EL (cell line): ENCODE measurements at places on chromosomes 1 and 21.

DNA sequence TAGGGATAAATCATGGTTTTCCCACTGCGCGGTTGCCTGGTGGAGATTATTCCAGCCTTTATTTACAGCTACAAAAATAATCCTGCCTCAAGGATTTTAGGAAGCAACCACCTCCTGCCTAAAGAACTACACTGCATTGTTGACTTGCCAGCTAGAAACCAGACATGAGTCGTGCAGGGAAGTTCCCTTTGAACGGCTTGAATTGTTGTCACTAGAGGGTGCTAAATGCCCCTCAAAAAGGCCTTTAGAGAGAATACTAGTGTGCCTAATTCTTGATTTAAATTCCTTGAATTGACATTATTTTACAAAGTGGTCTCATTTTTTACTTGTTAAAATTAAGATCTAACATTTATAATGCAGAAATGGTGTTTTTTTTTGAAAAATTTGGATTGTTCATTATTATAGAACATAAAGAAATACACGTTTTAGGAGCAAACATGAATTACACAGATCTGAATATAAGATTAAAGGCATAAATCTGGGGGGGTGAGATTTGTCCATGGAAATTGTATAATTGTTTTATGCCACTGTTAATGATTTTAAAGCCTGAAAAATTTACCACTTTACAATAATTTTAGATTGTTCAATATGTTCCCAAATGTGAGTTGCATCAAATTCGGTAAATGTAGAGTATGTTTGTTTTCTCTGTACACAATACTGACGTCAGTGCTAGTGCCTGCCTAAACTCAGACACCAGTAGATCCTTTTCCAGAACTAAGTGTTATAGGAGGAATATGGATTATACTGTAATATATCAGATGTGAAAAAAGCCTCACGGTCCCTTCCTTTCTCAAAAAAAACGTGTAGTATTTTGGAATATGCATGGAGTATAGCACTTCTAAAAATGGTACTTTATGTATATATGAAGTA, 7.6 kb upstream of the ERG start:
- DNase-seq, result peak; percentile 64

DNA sequence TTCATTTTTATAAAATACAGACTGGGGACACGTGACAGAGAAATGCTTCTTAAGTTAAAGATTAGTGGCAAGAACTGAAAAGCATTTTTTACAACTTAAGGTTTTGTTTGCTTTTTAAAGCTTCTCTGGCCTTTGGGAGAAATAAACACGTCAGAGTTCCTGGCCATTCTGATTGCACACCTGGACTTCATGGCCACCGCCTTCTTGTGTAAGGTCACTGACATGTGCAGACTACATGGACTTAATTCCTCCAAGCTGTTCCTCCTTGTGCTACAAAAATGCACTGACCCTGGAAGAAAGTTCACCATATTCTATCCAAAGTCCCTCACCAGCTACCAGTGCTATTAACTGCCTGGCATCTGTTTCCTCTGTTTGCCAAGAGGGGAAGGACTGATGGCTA, 56.1 kb downstream of the GADD45A start:
- no peak for DNase-seq

DNA sequence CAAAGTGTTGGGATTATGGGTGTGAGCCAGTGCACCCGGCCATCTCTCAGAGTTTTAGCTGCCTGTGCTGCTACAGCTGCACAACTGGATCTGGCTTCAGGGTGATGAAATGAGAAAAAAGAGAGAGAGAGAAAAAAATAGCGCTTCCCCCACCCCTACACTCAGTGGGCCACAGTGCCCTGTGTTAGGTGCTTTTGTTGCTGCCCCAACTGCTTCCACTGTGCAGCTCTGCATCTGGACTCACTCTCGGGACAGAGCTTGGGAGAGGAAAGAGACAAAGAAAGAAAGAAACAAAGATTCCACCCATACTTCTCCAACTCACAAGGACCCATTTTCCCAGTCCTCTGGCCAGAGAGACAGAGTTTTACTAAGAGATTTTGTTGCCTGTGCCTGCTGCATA, 50.4 kb downstream of the INAVA start:
- DNase-seq, result no peak

GRCh38 chr1:43613075-43613942, 36.6 kb upstream of the KDM4A start:
- no peak for DNase-seq

DNA sequence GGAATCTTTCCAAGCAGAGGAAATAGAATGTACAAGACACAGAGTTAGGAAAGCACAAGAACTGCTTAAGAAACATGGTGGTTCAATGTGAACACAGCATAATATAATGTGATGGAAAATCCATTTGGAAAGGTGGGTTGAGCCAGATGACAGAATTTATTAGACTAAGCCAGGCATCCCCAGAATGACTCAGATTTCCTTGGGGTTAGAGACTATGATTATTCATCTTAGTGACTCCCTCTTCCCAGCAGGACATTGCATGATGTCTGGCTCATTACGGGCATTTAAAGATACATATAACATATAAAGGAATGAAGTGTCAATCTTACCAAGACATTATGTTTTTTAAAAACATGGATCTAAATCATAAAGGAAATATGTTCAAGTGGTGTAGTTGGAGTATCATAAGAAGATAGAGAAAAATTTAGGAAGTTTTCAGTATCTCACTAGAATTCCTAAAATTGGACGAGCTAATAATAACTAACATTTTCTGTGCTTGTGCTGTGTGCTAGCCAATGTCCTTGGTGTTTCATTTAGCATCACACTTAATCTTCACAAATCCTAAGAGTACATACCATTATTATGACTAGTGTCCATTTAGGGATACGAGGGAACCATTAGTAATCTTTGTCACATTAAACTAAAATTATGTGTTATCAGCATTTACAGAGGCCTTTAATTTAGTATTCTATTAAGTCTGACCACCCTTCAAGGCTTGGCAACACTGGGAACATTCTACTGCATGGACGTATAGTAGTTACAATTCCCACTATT, 41.0 kb upstream of the ST6GALNAC5 start:
- DNase-seq, result peak; percentile 75

DNA sequence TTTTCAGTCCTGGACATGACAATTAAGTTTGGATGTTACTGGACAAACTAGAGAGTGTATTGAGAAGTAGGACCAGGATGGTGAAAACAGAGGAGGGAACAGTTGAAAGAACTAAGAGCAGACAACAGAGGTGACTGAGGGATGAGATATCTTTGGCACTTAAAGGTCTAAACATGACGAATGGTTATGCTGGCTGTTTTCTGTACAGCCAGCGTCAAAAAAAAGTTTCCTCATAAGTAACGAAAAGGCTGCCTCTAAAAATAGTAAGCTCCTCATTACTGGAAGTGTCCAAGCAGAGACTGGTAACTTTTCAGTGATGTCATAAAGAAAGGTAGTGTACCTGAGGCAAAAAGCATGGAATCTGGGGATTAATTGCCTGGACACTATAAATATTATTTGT, 35.2 kb upstream of the AK4 start:
- DNase-seq, result no peak

GRCh38 chr1:27109103-27109822, 45.7 kb downstream of the SLC9A1 start:
- peak; percentile 22 for DNase-seq

GRCh38 chr1:219505886-219506285, 107.0 kb downstream of the ZC3H11B start:
- peak; percentile 5 for DNase-seq

DNA sequence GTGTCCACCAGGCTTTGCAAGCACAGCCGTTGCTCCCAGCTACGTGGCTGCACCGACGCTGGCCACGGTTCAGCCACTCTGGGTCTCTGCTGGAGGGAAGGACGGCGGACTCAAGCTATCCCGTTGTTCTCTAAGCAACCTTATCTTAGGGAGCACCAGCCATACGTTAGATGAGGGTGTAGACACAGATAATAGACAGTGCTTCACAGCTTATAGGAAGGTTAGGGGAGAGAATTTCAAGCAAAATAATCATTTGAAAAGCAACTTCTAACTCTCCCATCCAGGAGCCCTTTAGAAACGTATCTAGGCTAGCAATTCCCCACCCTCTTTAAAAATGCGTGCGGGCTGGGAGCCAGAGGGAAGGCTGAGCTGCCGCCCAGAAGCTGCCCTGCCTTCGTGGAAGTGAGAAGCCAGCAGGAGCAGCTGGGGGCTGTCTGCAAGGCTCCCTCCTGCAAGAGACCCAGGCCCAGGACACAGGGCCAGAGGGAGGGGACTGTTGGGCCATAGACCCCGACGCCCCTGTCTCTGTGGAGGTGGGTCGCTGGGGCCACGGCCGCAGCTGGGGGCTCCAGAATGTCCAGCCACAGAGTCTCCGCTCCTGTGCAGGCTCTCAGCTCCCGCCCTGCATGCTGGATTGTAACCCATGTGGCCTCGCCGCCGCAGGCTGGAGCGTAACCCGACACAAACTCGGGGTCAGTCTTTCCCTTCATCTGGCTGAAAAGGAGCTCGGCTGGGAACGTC, 31.2 kb upstream of the COL6A2 start:
- no peak for DNase-seq

- DNase-seq, result peak; percentile 99
Measured at GRCh38 chr1:93738075-93738622, 56.5 kb upstream of the BCAR3 start.

DNA sequence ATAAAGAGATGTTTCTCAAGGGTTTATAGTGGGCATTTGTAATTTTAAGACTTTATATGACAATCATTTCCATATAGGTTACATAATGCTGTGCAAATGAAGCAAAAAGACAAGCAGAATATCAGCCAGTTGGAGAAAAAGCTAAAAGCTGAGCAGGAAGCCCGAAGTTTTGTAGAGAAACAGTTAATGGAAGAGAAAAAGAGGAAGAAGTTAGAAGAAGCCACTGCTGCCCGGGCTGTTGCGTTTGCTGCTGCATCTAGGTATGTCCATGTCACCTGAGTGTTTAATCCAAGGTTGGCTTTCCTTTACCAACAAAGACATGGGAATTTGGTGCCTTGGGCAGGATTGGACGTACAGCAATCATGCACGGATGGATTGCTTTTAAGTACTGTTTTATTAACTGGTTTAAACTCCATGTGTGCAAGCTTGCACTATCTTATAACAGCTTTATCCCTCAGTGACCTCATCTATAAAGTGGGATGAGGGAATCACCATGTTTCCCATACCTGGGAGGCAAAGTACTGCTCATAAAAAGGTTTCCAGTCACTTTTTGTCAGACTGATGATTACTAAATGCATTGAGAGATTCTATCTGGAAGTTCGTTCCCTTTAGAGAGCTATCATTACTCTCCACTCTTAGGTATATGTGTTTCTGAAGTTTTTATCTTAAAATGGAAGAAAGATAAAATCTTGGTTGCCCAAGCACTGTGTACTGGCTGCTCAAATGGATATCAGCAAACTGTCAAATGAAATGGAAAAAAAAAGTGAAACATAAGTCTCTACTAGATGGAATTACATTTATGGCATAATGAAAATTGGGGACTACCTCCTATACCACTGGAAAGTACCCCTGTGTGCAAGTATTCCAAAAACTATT, 55.1 kb downstream of the MACO1 start:
- DNase-seq, result no peak

- no peak for DNase-seq
Measured at GRCh38 chr1:33120436-33121231, 39.7 kb downstream of the AZIN2 start.

- DNase-seq, result peak; percentile 79
Measured at GRCh38 chr1:204591473-204592090, 75.4 kb downstream of the MDM4 start.

- DNase-seq, result no peak
Measured at GRCh38 chr21:35216996-35217395, 167.9 kb upstream of the RUNX1 start.

DNA sequence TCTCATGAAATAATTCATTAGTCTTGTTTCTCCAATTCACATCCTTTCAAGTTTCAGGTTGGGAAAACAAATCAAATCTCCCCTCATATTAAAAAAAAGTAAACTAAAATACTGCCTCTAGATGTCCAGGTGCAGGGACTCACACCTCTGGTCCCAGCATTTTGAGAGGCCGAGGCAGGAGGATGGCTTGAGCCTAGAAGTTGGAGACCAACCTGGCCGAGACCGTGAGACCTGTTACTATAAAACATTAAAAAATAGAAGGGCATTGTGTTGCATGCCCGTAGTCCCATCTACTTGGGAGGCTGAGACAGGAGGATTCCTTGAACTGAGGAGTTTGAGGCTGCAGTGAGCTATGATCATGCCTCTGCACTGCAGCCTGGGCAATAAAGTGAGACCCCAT, 61.9 kb downstream of the ST6GALNAC5 start:
- no peak for DNase-seq

DNA sequence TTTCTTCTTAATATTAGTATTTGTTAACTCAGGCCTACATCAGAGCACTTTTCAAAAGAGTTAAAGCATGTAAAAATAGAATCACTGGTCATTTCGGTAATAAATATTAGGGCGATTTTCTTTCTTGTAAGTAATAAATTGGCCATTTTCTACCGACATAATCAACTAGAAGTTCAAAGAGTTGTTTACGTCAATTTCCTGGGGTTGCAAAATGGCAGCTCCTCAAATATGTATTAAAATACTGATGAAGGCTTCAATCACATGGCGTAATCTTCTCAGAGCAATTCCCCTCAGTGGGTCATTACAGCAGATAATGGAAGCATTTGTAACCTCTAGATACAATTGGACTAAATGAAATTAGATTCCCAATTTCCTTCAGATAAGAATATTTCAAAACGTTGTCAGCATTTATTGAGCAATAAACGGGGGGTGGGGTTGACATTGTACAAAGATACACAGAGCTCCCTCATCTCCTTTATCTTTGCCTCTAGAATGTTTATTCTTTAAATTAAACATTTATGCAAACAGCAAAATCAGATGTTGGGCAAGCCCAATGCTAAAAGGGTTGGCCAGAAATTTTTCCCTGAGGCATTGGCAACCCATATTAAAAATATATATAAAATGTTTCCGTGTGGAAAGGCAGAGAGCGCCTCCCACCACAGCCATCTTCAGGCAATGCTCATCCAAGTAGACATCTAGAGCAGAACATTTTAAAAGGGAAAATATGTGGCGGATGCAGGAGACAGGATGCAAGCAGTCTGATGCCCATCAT, 240.6 kb downstream of the NCAM2 start:
- no peak for DNase-seq

- peak; percentile 18 for DNase-seq
Measured at GRCh38 chr1:193457676-193458075, 271.3 kb upstream of the B3GALT2 start.

GRCh38 chr1:14869187-14869586, 270.7 kb downstream of the KAZN start:
- no peak for DNase-seq

- DNase-seq, result no peak
Measured at GRCh38 chr1:39692152-39693074, 1.2 kb upstream of the HPCAL4 start.

GRCh38 chr1:5389101-5389885, 602.9 kb downstream of the NPHP4 start:
- no peak for DNase-seq

GRCh38 chr1:43121256-43121900, 50.7 kb downstream of the EBNA1BP2 start:
- DNase-seq, result no peak

GRCh38 chr1:184395370-184395769, 8.5 kb downstream of the C1orf21 start:
- no peak for DNase-seq

GRCh38 chr1:2274929-2275475, 46.9 kb downstream of the SKI start:
- no peak for DNase-seq

GRCh38 chr1:33302325-33302724, 18.6 kb downstream of the A3GALT2 start:
- DNase-seq, result no peak
